ENCODE measurements at places on chromosomes 4 and X.

GRCh38 chrX:38664285-38664684 lies 102.9 kb downstream of the TSPAN7 start:
- DNase-seq = no peak

- DNase-seq = no peak
These were observed 24.3 kb upstream of the PAK3 start for GRCh38 chrX:111071542-111072277.

DNA sequence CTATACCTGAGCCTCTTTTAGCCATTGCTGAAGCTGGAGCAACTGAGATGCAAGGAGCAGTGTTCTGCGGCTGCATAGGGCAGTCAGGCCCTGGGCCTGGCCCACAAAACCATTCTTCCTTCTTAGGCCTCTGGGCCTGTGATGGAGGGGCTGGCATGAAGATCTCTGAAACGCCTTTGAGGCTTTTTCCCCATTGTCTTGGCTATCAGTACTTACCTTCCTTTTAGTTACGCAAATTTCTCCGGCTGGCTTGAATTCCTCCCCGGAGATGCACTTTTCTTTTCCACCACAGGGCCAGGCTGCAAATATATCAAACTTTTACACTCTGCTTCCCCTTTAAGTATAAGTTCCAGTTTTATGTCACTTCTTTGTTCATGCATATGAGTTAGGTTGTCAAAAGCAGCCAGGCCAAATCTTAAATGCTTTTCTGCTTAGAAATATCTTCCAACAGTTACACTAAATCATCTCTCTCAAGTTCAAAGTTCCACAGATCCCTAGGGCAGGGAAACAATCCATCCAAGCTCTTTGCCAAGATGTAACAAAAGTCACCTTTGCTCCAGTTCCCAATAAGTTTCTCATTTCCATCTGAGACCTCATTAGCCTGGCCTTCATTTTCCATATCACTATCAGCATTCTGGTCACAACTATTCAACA lies 194.4 kb upstream of the PCDH7 start:
- no peak for DNase-seq

DNA sequence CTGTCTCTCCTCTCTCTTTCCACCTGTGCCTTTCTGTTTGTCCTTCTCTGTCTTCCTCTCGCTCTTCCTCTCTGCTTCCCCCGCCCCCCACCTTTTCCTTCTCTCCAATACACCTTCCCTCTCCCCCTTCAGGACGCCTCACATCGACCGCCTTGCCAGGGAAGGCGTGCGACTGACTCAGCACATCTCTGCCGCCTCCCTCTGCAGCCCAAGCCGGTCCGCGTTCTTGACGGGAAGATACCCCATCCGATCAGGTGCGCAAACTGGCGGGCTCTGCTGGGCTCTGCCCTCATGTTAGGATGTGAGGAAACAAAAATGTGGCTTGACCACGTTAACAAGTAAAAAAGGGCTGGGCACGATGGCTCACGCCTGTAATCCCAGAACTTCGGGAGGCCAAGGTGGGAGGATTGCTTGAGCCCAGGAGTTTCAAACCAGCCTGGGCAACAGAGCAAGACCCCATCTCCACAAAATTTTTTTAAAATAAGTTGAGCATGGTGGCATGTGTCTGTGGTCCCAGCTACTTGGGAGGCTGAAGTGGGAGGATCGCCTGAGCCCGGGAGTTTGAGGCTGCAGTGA lies 35.2 kb downstream of the ARSF start:
- DNase-seq = no peak

DNA sequence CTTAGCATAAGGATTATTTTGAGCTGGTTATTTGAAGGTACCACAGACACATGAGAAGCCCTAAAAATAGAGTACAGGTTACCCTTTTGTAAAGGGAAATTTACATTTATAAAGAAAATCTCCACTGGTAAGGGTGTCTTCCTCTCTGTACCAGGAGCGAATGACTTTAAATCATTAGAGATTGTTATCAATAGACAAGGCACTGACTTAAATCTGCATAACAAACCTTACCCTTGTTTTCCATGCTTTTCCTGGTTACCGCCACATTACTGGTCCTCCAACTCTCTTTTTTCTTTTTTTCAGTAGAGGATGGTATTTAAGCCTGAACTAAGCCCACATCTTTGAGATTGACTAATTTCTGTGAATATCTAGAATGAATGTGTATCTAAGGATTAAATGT lies 129.8 kb downstream of the SLC7A11 start:
- DNase-seq = no peak

DNA sequence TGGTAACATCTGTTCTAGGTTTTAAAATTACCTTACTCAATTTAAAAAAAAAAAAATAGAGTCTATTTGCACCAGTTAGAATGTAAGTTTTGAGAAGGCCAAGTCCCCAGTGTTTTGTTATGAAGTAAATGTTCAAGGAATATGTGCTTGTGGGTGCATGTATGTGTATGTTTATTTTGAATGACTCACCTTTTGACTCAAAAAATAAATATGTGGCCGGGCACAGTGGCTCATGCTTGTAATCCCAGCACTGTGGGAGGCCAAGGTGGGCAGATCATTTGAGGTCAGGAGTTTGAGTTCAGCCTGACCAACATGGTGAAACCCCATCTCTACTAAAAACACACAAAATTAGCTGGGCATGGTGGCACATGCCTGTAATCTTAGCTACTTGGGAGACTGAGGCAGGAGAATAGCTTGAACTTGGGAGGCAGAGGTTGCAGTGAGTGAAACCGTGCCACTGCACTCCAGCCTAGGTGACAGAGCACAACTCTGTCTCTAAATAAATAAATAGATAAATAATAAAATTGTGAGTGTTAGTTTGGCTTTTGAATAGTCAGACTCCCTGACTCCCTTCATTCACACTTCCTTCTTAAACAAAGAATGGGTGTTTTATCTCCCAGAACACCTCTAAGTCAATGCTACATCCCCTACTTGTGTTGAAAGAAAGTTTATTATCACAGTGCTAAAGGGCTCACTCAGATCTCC lies 511.3 kb upstream of the PCDH7 start:
- no peak for DNase-seq

- no peak for DNase-seq
These were observed 876 bp downstream of the HPRT1 start for GRCh38 chrX:134460862-134461220.

DNA sequence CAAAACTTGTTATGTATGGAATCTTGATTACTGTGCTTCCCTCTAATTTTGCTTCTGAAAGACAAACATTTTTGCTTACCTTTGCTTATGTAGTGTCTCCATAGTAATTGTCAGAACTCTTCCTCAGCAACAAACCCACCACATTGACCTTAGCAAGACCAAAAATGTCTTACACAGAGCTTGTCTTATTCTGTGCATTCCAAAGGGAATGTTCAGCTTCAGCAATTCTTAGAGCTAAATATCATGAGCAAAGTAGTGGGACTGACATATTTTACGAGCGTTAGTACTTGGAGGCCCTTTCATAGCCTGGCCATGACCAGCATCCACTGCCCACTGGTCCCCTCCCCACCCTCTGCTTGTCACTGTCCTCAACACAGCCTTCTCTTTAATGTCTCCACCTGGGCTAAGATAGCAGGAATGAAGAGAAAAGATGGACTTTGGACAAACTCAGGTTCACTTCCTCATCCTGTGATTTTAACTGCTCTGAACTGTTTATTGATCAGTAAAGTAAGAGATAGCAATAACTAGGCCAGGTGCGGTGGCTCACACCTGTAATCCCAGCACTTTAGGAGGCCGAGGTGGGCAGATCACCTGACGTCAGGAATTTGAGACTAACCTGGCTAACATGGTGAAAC lies 15.5 kb upstream of the SH3D19 start:
- no peak for DNase-seq

DNA sequence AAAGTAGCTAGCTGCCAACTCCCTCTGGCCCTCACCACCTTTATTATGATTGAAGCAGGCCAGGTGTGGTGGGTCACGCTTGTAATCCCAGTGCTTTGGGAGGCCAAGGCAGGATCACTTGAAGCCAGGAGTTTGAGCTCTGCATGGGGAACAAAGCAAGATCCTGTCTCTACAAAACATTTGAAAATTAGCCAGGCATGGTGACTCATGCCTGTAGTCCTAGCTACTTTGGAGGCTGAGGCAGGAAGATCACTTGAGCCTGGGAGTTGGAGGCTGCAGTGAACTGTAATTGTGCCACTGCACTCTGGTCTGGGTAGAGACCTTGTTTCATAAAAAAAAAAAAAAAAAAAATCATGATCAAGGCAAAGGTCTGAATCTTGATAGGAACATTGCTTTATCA lies 467.0 kb upstream of the DIPK2B start:
- DNase-seq = no peak

- DNase-seq = no peak
These were observed 247.8 kb upstream of the DKK2 start for GRCh38 chr4:107283587-107284559.

DNA sequence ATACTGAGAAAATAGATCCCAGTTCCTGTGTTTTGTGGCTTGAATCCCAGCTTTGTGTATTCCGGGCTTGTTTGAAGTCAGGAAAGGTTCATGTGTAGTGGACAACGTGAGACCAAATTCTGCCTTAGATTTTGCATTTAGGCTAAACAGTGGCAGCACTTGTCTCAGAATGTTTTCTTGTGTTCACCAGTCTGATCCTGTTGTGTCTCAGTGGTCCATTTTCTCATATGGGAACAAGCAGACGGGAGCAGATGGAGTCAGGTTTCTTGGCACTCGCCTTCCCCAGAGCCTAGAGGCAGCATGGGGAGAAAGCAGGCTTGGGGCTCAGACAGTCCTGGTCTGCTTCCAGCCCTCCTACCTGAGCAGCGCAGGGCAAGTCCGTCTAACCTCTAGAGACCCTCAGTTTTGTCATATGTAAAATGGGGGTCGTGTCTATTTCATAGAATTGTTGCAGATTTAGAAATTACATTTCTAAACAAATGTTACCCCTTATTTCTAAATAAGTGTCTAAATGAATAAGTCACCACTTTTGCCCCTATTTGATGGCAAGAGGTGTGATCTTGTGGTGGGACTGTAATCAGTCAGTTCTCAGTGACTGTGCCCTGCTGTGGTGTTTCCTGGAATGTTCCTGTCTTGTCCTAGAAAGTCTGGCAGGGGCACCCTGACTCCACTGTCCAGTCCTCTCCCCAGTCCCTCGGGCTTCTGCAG lies 28.3 kb upstream of the MSANTD1 start:
- no peak for DNase-seq

DNA sequence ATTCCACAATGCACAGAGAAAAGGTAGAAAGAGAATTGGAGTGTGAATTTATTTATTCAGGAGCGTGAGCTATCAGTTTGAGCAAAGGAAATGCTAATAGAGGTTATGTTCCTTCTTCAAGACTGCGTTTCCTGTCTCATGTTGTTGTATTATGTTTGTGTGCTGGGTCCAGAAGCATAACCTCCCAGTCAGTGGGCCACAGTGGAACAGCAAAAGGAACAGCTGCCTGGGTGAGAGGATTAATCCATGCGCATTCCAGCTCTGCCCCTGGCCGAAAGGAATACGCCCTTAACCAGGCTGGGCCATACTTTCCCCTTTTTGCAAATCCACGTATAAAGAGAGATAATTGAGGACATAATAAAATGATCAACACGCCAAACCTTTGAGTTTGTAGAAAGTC lies 32.4 kb upstream of the ARX start:
- no peak for DNase-seq

GRCh38 chrX:30612250-30612655 lies 34.7 kb upstream of the TASL start:
- no peak for DNase-seq

DNA sequence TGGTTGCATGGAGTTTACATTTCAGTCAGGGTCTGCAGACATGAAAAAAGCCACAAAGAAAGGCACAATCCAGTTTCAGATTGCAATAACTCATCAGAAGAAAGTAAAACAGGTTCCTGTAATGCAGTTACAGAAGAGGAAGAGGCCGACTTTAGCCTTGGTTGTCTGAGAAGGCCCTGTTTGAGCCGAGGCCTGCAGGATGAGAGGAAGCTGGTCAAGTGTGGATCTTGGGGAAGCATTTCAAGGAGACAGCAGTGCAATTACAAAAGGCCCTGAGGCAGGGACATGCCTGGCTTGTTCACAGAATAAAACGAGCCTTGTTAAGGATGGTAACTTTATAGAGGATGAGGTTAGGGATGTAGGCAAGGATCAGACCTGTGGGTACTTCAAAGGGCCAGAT lies 62.4 kb downstream of the AFF2 start:
- DNase-seq = no peak

DNA sequence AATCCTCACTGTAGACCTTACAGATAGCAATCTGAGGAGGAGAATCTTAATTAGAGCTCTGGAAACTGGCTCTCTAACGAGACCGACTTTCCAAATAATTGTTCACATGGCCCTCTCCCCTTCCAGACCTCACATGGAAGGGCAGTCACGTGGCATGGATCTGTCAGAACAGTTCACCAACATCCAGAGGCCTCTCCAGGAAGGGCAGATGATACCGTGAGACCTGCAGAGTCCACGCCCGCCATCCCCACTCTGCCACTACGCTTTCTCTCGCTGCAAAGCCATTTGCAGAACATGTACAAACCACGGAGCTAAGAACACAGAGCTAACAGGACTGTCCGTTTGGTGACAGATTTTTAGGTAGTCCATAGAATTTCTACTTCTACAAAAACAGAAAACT lies 20.7 kb downstream of the FAT1 start:
- DNase-seq = no peak

GRCh38 chr4:186307916-186308315 lies 41.9 kb downstream of the F11 start:
- DNase-seq = no peak

GRCh38 chrX:49230500-49231232 lies 2.5 kb downstream of the CACNA1F start:
- peak; percentile 60 for DNase-seq

GRCh38 chr4:153318696-153319320 lies 25.7 kb upstream of the MND1 start:
- peak; percentile 28 for DNase-seq

DNA sequence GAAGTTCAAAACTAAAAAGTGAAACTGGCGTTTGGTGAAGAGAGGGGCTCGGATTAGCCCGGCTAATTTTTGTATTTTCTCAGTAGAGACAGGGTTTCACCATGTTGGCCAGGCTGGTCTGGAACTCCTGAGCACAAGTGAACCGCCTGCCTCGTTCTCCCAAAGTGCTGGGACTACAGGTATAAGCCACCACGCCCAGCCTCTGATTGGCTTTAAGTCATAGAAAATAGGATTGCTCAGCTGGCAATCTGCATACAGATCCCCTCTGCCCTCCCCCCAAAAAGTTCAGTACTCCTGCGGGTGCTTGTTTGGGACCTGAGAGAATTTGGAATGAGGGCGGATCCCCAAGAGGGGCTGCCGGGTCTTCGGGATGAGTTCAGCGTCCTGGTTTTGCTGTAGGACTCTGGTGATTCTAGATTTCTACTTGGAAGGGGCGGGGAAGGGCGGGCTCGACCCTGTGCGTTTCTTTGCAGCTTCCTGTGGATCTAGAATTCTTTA lies 537 bp upstream of the PRKX start:
- DNase-seq = no peak

DNA sequence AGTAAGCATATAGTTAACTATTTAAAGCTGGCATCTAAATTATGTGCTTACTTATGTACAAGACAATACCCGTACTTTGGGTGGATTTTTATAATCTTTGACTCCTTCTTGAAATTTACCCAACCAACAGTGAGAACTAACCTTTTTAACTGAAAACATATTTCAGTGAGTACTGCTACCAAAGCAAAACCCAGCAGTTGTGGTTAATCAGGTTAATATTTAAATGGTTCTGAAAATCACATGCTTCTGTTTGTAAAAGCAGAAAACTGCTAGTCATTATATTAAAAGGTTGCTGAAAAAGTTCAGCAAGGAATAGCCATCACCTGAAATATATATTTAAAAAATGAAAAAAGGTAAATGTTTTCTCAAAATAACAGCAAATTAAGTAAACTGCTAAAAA lies 20.0 kb downstream of the UBE2D3 start:
- no peak for DNase-seq

GRCh38 chr4:41692717-41693345 lies 55.7 kb downstream of the PHOX2B start:
- DNase-seq = peak; percentile 24
